ENCODE measurements at places on chromosomes 1 and 21.

DNA sequence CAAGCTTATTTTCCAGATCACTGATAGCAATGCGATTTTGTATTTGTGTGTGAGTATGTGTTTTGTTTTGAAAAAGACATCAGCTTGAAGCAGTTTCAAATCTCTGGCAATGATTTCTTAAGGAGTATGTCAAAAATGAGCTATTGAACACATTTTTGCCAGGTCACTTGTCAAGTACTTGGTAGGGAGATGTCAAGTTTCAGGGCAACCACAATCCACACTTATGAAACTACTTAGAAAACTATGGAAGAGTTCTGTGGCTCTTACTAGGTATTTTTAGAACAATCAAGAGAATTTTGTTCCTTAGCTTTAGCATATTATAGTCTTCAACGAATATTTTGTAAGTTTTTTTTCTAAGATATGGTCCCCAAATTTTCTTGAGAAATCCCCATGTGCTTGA is 318.8 kb upstream of the ZRANB2 start:
- DNase-seq: no peak

DNA sequence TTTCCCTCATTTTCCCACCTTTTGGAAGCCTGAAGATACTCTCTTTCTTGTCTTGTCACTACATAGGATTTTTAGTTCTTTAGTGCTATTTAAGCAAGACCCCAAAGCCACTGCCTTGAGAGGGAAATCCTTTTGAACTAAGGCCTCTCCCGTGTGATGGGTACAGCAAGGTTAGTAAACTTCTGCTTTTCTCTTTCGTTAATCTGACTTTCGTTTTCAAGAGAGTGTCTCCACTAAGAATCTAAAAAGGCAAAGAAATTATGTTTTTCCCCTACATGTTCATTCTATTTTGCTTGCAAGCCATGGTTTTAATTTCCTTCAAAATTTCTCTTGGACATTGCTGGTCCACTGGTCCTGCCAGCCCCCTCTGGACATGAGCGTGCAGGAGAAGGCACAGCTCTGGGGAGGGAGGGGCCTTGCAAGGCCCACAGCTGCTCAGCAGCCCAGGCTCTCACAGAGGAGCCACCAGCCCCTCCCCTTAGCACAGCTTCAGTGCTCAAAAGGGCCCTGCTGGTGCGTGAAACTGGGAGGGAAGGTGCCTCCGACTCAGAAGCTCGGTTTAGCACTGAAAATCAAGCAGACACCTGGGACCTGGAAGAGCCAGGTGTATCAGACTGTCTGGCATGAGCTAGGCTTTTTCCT is 210.9 kb upstream of the GALNT2 start:
- peak; percentile 58 for DNase-seq

GRCh38 chr1:118773656-118774055 is 214.5 kb downstream of the TBX15 start:
- no peak for DNase-seq

DNA sequence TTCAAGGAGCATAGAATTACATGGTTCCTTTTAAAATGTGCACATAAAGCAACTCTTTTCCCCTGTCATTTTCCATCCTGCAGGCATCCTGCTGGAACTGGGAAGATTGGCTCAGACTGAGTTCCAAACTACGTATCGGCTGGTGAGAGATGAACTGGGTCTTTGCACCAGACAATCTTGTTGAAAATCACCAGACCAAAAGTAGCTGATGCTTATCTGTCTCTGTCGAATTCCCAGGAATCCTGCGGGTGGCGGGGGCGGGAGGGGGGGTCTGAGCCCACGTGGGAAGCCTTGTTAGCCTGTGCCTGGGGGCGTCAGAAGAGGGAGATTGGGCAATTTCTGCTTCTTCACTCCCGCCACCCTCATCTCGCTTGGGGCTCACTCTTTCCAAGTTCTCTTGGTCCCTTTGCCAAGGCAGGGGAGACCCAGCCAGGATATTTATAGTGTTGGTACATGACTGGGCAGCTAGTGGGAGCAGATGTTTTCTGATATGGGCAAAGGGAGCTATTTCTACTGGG is 90.1 kb upstream of the SLC25A33 start:
- no peak for DNase-seq

GRCh38 chr1:200410566-200410878 is 686 bp upstream of the ZNF281 start:
- DNase-seq: no peak

- DNase-seq: no peak
These were observed 96.4 kb downstream of the SSBP3 start for GRCh38 chr1:54309631-54310366.

- no peak for DNase-seq
These were observed 1.5 kb upstream of the COL16A1 start for GRCh38 chr1:31705080-31705866.

GRCh38 chr1:22717037-22717760 is 6.6 kb downstream of the EPHB2 start:
- DNase-seq: no peak

DNA sequence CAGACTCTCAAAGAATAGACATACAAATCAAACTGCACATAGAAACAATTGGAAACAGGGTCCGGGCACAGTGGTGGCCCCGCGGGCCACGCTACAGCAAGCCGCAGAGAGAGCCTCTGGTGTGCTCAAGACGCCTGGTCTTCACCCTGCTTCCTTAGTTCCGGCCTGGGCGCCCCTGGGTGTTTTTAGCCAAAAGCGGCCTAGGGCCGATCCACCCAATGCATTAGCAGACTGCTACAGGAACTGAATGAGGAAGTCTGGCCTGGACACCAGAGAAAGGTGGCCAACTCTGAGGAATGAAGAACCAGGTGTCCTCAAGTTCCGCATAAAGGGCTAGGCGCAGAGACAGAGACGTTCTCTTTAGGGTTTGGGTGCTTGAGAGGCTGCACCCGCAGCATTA is 1.7 kb downstream of the PRRX1 start:
- DNase-seq: no peak

DNA sequence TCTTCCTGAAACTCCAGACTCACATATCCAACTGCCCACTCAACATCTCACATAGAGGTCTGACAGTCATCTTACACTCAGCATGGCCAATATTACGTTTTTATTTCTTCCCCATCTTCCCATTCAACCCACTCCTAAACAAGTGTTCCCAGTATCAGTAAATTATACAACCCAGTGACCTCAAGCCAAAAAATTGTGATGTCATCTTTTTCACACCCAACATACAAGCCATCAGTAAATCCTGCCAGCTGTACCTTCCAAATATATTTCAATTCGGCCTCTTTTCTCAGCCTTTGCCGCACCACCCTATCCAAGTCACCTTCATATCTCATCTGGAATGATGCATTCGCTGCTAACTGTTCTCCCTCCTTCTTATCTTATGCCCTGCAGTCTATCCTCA is 19.6 kb downstream of the UBR4 start:
- no peak for DNase-seq

DNA sequence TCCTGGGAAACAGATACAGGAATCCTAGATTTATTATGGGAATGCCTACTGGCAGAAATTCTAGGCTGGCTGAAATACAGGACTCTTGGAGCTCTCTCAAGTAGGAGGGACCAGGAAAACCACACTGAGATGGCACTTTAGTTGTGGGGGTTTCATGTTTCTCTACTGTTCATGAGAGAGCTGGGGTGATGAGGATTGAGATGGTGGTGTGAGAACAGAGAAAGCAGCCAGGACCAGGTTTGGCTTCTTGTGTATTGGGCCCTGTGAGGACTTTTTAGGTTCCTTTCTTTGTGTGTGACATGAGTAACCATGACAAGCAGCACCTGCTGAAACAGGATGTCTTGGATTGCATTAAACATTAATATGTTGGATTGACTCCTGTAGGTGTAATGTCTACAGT is 4.9 kb downstream of the ARID1A start:
- no peak for DNase-seq
